ENCODE measurements at places on chromosomes 11 and 22.

- no peak for DNase-seq
Observed at GRCh38 chr11:10938650-10939387, 81.0 kb upstream of the ZBED5 start.

- no peak for DNase-seq
Observed at GRCh38 chr22:47604563-47604962, 842.1 kb downstream of the TBC1D22A start.

DNA sequence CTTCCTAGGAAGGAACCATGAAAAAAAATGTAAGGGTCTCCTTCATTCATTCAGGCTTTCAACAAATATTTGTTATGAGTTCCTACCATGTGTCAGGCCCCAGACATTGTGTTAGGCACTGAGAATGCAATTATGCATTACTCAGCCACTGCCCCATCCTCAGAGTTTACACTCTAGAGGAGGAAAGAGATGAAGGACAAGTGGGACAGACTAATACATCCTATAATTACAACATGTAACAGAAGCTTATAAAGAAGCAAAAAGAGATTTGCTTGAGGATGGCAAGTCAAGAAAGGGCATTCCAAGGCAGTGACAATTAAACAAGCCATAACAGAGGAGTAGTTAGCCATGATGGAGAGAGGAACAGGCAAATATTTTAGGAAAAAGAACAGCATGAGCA is 78.6 kb downstream of the FAM168A start:
- no peak for DNase-seq

DNA sequence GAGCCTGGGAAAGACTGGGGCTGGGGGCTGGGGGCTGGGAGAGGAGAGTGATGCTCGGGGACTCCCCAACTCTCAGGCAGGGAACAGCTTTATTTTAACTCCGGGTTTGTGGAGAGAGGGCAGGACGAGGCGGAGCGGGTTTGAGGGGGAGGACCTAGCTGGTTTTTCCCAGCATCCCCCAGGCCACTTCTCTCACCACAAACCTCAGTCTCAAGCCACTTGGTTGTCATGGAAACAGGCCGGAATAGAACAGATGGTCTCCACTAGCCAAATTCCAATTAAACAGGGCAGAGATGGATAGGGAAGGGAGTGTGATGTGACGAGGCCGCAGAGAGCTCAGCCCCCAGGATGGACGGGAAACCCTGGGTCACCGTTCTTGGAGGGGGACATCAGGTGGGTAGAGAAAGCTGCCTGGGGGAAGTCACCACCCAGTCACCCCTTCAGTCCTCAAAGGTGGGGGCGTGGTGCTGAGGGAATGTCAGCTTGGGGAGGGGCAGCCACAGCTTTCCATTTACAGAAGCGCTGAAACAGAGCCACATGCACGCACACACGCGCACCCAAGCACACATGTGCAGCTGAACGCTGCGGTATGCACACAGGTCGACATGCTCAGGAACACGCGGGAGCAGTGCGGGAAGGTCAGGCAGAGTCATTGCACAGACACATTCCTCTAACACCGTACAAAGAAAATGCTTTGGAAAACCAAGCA is 19.2 kb downstream of the NECTIN1 start:
- DNase-seq = no peak

All from RWPE2 (cell line).